ENCODE measurements at places on chromosomes 12 and 14.

DNA sequence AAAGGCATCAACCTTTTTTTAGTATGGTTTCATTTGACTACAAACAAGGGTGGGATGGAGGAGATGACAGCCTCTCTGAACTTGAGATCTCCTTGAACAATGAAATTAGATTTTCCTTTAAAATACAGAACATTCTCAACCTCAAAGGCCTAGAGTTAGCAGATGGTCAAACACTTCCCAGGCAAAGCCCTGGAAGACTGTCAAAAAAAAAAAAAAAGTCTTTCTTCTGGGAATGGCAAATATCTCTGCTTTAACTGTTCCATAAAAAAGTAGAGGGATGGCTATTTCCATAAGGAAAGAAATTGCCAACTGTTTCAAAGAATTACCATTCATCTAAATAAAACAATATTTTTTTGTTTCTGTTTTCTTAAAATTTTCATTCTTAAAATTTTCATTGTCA lies 870.8 kb downstream of the GALC start:
- DNase-seq, result no peak

DNA sequence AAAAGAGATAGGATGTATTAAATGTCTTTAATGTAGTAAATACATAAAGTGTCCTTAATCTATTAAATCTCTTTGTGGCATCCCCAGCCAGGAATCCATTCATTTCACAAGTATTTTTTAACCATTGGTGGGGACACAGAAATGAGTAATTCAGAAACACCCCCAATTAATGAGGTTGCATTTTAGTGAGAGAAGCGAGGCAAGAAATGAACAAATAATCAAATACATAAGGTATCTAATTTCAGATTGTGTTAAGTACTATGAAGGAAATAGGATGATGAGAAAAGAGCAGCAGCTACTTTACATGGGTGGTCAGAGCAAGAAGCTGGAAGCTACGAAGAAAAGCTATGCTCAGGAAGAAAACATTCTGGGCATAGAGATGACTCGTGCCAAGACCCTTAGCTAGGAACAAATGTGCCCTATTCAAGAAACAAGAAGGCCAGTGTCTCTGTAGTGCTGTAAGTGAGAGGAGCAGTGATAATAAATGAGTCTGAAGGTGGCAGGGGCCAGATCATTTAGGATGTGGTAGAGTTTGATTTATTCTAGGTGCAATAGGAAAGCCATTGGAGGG lies 60.5 kb upstream of the IGF1 start:
- DNase-seq, result no peak

DNA sequence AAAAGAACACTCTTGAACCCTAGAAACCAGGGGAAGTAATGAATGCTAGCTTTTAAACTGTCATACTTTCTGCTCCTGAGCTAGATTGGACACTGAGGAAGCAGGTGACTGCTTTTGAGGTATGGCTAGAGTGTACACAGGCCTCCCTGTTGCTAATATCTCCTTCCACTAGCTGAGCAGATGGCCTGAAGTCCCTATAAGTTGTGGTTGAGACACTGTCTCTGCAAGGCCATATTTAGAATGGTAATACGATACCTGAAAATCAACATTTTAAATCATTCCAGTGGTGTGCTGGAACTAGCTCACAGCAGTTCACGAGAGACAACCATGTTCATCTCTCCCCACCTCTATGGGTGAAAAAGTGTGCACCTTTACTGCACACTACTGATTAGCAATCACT lies 46.4 kb upstream of the BMP4 start:
- DNase-seq, result no peak

DNA sequence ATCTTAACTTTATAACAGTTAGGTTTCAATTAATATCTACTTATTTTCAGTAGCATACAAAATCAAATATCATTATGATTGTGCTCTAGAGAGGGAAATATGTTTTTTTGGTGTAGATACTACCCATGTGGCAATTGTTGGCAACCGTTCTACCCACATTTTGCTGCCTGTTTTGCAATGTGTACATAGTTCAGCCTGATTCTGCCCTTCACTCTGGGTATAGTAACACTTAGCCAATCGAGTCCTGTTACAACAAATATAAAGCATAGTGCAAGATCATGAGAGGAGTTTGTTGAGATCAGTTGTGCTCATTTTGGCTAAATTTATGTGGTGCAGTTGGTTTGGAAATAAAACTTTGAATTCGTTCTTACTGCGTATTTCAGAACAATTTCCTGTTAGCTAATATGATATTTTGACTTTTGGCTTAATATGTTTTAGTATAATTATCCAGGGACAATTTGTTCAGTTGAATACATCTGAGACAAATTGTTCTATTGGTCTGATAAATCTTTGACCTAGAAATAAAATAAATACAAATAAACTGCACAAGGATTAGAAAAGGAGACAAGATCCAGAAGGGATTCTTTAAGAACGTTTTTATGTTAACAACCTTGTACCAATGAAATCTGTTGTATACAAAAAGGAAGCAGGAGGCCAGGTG lies 76.9 kb downstream of the ATF7IP start:
- DNase-seq, result no peak

DNA sequence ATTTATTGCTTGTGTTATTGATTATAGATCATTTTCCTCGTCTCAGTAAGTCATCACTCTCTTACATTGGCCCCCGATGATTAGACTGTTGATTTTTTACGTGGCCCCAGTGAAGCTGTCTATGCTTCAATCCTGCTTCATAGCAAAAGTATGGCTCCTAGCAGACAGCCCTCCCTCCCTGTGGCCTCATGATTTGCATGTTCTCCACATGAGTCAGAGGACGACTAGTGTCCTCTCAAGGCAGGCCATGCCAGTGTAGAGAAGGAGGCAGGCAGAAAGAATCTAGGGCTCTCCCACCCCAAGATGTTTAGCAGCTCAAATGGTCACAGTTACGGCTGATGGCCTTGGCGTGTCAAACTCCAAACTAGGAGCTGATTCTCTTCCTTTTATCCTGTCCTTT lies 59.6 kb downstream of the FIGNL2 start:
- DNase-seq, result peak; percentile 56

- DNase-seq, result no peak
Measured at GRCh38 chr14:95452176-95452892, 64.1 kb downstream of the SYNE3 start.

DNA sequence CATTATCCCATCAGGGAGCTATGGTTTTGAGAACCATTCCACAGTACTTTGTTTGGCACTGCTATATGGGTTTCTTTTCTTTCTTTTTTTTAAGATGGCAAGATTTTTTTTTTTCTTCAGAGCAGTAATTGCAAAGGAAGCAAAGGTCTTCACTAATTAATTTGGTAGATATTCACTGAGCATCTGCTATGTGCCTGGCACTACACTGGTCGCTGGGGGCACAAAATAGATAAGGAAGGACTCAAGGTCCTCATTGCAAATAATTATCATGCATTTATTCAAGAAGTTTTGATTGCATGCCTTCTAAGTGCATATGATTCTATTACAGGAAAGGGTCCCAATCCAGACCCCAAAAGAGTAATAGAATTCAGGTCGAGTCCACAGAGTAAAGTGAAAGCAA lies 10.0 kb upstream of the ATP2A2 start:
- no peak for DNase-seq

DNA sequence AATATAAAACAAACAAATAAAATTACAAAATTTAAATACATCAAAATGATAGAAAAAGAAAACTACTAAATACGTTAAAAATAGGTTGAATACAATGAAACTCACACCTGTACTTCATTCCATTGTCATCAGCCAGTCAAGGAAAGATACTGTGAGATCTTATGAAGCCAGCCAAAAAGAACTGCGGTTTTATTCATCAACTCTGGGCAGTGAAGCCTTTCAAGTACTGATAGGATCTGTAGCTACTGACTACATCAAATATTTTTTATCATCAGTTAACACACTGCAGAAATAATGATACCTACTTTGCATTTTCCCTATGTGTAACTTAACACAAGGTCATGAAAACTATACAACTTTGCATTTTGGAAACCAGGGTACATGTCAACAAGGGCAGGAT lies 46.3 kb upstream of the FAR2 start:
- DNase-seq, result no peak

DNA sequence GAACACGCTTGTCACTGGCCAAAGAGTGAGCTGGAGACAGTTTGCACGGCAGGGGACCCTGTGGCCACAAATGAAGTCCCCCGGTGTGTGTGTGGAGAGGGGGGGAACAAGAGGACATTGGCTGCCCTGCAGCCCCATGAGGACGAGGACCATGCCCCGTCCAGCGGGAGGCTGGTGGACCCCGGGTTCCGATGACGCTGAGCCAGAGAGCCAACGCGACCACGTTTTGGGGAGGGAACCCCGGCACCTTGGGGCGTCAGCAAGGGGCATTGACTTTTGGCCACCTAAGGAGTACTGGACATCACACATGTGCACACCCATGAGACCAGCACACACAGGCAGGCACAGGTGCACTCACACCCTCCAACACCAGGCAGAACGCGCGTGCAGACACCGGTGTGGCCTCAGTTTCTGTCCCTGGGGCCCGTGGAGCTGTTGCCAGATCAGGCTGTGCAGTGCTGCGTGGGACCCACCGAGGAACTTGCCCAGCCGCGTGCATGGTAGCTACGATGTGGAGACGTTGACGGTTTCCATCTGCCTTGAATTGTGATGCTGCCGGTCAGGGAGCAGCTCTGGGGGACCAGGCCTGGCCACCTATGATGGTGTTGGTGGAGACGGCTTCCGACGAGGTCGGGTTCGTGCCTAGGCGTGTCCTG lies 26.5 kb downstream of the NOC4L start:
- no peak for DNase-seq

DNA sequence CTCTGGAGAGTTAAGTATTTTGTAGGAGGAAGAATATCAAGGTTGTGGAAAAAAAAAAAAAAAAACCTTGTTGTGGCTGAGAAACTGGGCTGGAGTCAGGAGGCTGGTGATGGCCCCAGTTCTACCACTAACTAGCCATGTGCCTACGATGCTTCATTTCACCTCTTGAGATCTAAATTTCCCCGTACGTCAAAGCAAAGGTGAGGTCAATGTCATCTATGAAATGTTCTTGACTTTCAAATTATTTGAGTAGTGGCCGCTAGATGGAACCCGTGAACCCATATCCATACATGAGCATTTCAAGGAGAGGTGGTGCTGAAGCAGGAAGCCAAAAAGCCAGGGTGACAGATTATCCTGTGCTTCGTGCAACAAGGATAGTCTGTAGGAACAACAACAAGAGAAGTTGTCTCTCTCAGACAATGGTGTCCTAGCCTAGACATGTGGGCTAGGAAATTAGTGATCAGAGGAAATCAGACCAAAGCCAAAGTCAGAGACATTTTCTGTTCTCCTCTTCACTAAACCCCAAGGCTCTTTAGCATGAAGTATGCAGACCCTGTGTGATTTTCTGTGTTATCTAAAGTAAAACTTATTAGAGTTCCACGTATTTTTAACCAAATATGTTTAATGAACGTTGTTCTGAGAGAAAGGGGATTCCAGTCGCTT lies 95.5 kb upstream of the ETV6 start:
- DNase-seq, result no peak

GRCh38 chr14:51743588-51744000 lies 91.9 kb downstream of the FRMD6 start:
- no peak for DNase-seq

DNA sequence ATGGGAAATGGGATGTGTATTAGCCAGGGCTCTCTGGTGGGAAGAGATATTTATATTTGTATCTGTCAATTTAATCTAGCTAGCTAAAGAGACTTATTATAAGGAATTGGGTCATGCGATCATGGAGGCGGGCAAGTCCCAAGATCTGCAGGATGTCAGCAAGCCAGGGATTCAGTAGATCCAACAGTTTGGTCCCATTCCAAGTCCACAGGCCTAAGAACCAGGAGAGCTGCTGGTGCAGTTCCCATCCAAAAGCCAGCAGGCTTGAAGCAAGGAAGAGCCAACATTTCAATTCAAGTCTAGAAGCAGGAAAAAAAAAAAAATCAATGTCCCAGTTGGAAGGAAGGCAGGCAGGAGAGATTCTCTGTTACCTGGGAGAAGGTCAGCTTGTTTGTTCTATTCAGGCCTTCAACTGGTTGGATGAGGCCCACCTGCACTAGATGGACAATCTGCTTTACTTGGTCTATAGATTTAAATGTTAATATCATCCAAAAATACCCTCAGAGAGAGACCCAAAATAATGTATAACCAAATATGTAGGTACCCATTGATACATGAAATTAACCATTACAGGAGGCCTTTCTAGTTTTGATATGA lies 60.7 kb upstream of the BCAT1 start:
- no peak for DNase-seq

DNA sequence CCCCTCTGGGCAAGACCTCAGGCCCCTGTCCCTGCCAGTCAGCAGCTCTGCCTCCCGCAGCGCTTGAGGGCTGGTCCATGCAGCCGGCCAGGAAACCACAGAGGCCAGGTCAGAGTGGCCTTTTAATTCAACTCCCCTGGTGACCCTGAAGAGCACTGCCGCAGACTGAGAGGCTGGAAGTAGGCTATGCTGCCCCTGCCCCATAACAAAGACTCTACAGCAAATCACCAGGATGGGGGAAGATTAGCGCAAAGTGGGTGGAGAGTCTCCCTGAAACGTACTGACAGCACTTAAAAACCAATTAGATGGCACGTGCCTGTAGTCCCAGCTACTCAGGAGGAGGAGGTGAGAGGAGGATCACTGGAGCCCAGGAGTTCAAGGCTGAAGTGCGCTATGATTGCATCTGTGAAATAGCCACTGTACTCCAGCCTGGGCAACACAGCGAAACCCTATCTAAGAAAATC lies 70.5 kb downstream of the ITPK1 start:
- no peak for DNase-seq

DNA sequence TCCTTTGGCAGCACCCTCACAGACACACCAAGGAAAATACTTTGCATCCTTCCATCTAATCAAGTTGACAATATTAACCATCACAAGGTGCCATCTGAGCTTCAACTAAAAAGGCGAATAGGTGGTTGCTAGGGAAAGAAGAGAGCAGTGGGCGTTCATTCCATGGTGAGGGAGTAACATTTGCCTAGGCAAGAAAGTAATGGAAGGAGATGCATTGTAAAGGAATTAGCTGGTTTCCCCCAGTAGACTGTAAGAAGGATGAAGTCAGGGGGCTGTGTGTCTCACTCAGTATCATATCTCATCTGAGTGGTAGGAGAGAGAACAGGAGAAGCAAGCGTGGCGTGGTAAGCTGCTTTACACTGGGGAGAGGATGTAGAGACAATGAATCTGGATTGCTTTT lies 34.7 kb downstream of the AKAP6 start:
- no peak for DNase-seq

DNA sequence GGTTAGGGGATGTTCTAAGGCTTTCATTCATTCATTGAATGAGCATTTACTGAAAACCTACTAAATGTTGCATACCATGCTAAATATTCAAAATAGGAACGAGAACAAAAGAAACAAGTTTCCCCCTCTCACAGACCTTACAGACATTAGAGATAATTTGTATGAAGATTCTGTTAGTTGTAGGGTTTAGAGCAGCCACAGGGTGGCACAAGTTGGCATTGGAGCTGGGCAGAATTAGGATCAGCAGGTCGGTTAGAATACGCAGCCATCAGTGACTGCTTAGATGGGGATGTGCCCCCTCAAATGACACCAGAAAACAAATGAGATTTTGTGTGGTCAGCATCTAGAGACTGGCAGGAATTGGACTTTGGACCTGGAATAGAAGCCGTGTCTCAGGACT lies 166.3 kb upstream of the DAAM1 start:
- DNase-seq, result no peak
